ENCODE measurements at places on chromosomes 4 and X.

DNA sequence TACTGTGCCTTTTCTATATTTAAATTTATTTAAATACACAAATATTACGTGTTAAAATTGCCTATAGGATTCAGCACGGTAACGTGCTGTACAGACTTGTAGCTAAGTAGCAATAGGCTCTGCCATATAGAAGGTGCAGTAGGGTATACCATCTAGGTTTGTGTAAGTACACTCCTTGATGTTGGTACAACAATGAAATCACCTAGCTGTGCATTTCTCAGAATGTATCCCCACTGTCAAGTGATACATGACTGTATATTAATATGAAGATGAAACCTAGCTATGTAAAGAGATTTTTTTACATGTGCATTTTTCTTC is 431.2 kb downstream of the KCTD8 start:
- DNase-seq = no peak

DNA sequence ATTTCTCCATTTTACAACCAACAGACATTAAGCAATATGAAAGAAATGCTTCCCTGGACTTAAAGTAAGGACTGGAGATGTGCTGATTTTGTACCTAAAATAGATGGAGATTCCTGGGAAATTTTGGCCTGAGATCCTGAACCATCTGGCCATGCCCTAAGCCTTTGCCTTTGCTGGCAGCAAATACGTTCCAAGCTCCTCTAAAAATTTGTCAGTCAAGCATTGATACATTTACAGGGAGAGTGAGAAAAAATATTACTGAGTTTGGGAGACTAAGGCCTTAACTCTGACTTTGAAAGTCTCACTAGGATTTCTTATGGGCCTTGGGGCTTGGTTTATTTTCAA is 63.9 kb downstream of the FHDC1 start:
- no peak for DNase-seq

DNA sequence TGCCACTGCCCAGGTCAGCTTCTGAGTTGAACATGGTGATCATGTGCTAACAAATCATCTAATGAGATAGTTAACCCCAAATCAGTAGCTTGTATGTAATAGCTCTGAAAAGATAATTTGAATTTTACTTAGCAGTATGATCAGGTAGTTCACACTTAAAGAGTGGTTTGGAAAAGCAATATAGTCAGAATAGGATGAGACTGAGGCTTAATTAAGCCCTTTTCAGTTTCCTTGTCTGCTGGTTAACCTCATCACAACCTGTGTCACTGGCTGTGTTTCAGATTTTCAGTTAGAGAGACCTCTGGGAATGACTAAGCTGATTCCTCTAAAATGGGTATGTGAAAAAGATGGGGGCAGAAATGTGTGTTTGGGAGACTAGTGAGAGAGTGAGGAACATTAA is 38.1 kb downstream of the GPR174 start:
- no peak for DNase-seq

DNA sequence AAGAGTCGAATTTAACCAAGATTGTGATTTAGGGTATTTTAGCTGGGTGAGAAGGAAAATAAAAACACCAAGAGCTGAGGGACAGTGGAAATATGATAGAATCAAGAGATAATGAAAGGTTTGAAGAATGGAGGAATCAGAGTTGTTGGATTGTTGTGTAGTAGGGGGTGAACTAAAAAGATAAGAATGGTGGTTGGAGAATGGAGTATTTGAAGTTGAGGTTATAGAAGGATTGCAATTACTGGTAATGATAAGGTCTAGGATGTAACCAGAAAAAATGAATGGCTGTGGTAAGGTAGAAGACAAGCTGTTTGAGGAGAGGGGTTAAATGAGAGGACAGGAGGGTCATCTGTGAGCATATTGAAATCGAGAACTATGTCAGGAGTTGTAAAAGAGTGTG is 4.5 kb downstream of the ABCE1 start:
- no peak for DNase-seq

- no peak for DNase-seq
These were observed 34.5 kb downstream of the FRMD7 start for GRCh38 chrX:132093239-132093860.

GRCh38 chr4:159516556-159517140 is 413.8 kb downstream of the RAPGEF2 start:
- DNase-seq = no peak

GRCh38 chr4:140097572-140097971 is 56.4 kb downstream of the MAML3 start:
- DNase-seq = no peak

Measured in mucosa of gallbladder (tissue), 1 donor.